SK-N-MC (cell line): ENCODE measurements at places on chromosomes 16 and 17.

GRCh38 chr17:58337600-58338453 is 9.2 kb upstream of the TSPOAP1 start:
- DNase-seq = no peak

DNA sequence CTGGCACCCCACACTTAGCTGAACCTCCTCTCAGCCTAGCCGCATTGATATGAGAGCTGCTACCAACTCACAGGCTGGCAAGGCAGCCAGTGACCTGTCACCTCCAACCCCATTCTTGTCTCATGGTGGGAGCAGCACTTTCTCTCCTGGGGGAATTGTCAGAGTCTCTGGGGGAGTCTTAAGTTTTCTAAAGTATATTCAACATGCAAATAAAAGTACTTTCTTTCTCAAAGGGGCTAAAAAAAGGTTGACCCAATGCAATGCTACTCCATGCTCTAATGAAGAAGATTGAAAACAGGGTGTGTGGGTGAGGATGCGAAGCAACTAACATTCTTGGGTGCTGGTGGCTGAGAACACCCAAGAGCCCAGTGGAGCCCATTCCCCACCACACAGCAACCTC is 53.1 kb upstream of the SREBF1 start:
- no peak for DNase-seq

DNA sequence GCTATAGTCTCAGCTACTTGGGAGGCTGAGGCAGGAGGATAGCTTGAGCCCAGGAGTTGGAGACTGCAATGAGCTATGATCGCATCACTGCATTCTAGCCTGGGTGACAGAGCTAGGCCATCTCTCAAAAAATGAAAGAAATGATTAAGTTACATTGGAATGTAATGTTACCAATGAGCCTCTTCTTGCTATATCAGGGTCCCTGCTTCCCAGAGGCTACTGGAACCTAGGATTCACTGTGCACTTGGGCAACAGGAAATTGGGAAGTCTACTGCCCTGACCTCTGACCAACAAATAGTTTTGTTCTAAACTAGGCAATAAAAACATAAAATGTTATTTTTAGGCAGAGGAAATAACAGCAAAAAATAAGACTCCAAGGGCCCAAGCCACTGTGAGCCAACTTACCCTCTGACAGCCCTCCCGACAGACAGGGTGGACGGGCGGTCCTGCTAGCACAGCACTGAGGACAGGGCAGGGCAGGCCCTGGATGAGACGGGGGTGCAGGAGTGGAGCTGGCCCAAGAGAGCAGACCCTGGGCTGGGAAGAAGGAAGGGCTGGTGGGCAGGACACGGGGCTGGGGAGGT is 27.5 kb downstream of the NSMCE1 start:
- DNase-seq = no peak

GRCh38 chr16:12002447-12003006 is 26.0 kb downstream of the SNX29 start:
- no peak for DNase-seq

DNA sequence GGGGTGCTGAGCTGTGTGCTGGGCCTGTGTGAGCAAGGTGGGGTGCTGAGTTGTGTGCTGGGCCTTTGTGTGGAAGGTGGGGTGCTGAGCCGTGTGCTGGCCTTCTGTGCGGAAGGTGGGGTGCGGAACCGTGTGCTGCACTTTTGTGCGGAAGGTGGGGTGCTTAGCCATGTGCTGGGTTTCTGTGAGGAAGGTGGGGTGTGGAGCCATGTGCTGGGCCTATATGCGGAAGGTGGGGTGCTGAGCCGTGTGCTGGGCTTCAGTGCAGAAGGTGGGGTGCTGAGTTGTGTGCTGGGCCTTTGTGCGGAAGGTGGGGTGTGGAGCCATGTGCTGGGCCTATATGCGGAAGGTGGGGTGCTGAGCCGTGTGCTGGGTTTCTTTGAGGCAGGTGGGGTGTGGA is 555.4 kb upstream of the EEF2KMT start:
- no peak for DNase-seq

DNA sequence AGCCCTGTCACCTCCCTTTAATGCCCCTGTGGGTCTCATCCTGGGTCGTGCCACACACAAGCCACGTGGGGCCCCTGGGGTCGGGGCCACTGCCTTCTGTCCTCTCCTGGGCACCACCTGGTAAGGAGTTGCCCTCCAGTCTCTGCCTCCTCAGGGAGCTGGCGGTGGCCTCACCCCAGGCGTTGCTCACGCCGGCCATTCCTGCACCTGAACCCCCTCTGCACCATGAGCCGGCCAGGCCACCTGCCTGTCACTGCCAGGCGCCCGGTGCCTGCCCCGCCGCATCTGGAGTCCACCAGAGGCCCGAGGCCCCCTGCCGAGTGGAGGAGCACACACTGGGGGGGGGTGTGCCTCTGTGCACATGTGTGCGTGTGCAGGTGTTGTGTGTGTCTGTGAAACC is 10.4 kb downstream of the NHERF2 start:
- no peak for DNase-seq

- no peak for DNase-seq
Observed at GRCh38 chr17:869086-869485, 86.9 kb downstream of the MRM3 start.

DNA sequence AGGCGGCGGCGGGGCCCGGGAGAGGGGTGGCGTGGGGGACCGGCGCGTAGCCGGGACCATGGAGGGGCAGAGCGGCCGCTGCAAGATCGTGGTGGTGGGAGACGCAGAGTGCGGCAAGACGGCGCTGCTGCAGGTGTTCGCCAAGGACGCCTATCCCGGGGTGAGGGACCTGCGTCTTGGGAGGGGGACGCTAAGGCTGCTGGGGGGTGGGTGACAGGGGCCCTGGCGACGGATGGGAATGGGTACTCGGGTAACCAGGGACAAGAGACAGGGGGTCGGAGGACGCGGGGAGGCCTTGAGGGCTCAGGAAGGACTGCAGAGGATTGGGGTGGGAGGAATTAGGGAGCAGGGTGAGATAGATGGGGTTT is 243 bp downstream of the RND2 start:
- DNase-seq = no peak

DNA sequence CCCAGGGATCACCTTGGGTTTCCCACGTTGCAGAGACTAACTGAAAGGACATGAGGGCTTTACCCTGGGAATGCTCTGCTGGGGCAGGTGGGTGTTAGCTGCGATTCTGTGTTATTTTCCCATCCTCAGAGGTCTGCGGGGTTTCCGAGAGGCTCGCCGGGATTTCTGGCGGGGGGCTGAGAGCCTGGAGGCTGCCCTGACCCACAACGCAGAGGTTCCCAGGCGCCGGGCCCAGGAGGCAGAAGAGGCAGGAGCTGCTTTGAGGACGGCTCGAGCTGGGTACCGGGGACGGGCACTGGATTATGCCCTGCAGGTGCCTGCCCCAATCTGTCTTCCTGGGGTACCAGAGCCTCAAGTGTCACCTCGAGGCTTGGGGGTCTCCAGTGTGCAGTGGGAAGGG is 6.9 kb downstream of the ACAP1 start:
- no peak for DNase-seq

DNA sequence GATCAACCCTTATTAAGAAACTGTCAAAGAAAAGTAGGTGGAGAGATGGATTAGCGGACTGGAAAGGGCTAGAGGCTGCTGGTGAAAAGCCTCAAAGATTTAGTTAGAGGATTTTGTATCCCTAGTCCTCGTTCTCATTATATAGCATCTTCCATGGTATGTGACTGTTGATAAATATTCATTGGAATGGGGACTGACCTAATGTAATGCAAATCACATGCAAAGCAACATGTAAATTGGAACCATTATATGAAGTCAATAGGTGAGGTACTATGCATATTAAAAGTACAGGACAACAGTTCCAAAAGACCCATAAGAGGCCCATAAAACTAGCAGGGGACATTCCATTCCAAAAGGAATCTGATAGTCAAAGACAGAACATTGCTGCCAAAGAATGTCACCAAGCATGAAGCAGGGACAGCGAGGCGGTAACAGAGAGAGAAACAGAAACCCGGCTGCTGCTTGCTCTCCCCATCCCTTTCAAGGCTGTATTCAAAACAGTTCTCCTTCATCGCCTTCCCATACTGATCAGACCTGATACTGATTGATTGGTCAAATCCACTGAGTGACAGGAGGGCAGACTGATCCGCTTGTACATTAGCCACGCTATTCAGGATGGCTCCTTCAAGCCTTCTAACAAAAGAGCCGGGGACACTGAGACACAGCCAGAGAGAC is 44.5 kb downstream of the SOX9 start:
- DNase-seq = no peak

- no peak for DNase-seq
Observed at GRCh38 chr16:85650844-85651628, 37.7 kb downstream of the GINS2 start.

GRCh38 chr17:45431531-45432404 is 902 bp downstream of the ARHGAP27 start:
- DNase-seq = no peak

GRCh38 chr17:4836221-4836620 is 3.1 kb downstream of the MINK1 start:
- DNase-seq = no peak

DNA sequence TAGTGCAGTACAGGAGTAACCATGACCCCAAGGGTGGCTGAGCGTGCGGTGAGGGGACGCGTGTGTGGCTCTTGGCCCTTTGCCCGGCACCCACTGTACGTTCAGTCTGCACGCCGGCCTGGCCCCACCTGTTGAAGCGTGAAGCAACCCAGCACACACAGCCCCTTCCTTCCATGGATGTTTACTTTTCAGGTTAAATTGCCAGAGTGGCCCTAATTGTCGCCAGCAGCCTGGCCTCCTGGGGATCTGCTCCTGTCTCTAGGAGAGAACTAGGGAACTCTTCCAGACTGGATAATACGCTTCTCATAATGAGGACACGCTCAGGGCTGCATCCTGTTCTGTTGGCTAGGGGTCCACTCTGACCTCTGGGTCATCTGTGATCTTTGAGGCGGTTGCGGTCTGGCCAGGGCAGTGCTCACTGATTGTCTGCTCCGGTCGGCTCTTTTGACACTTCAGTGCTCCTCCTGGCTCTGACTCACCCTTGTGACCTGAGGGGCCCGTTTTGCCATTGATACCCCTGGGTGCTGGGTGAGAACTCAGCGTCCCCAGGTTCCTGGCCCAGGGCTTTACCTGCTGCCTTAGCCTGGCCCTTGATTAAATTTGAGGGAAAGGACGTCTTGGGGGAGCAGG is 27.7 kb downstream of the TPSG1 start:
- DNase-seq = no peak

- no peak for DNase-seq
Observed at GRCh38 chr16:53872248-53873221, 168.6 kb downstream of the FTO start.

GRCh38 chr16:47571711-47572110 is 110.6 kb downstream of the PHKB start:
- no peak for DNase-seq

DNA sequence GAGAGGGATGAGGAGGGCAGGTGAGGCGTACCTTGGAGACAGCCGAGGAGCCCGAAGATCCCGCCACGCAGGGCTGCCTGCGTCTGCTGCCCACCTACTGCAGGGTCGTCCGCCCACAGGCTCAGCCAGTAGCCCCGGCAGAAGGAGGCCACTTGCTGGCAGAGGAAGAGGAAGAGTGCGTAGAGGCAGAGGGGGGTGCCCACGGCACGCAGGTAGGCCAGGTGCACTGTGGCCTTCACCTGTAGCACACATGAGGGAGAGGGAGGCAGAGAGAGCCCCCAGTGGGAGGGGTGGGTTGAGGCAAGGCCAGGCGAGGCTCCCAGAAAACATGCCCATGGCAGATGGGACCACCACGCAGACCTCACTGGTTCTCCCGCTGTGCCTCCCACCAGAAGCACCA is 53.7 kb downstream of the ABCC6 start:
- no peak for DNase-seq

DNA sequence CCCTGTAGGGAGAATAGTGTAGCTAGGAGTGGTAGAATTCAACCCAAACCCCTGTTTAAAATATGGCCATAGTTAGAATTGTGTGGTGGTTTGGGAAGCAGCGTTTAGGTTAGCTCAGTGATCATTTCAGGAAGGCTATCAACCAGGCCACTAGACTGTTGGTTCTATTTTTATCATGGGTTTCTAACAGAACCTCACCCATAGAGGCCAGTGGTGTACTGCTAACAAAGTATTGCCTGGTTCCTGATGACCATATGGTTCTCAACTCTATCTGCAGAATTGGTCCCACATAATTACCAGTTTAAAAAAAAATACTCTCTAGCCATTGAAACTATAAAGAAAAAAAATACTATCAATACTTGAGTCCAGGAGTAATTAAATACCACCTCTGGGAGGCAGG is 70.5 kb upstream of the RASL10B start:
- DNase-seq = no peak

- no peak for DNase-seq
Observed at GRCh38 chr16:58021661-58022551, 3.6 kb upstream of the MMP15 start.
